Stimulated activated CD8-positive, alpha-beta memory T cell treated with anti-CD3 and anti-CD28 coated beads, Interleukin-7, amount 100 ng/mL, for 48 hours (primary cell): ENCODE measurements at places on chromosomes 6 and 20.

DNA sequence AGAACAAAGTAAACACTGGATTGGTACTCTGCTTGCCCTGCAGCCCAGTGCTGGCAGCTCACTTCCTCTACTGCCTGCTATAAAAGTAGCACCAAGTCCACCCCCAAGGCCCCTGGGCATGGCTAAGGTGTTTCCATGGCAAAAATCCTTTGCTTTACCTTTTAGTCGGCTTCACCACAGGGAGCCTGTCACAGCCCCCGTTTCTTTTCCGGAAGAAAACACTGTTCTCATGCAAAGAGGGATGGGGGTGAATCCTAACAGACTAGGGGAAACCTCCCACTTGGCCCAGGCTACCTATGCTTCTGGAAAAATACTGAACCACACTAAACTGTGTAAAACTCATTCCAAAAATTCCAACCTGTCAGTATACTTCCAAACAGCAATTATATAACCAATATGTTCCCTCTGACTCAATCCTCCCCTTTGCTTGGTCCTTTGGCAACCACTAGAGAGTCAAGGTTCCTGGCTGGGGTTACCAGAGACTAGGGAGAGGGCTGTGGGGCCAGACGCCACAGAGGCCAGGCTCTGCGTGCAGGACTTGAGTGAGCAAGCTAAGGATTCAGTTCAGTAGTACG is 16.1 kb downstream of the PPIL1 start:
- DNase-seq = no peak

DNA sequence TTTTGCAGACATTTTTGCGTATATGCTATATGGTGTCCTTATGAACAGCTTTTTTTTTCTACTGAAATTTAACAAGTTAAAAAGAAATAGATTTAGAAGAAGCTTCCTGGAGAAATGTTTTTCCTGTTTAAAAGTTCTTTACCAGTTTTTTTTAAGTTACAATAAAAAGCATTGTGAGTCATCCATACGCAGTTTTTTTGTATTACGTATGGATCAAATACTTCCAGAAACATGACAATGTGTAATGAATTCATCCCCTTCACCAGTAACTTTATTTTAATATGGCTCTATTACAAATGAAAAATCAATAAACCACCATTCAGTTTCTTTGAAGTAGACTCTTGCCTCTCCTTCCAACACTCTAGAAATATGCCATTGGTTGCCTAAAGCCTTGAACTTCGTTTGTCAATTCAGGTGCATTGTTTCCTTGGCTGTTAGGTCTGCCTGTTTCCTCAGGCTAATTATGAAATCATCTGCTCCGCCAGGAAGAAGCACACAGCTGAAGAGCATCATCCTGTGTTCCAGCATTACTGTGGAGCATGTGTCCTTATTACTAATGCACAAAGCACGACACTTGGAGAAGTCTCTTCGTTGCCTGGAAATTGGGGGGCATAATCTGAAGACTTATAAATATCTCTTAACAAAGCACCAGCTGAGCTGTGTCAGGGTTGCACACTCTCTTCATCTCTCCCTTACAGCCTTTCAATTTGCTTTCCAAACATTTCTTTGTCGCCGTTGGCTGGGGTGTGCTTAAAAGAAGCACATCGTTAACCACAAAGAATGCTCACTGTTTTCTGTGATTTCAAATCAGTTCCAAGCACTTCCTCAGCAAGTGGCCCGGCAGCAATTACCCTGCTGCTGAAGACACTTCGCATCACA is 9.6 kb downstream of the MOXD1 start:
- DNase-seq = no peak

GRCh38 chr6:159973406-159973805 is 4.5 kb downstream of the IGF2R start:
- DNase-seq = no peak

DNA sequence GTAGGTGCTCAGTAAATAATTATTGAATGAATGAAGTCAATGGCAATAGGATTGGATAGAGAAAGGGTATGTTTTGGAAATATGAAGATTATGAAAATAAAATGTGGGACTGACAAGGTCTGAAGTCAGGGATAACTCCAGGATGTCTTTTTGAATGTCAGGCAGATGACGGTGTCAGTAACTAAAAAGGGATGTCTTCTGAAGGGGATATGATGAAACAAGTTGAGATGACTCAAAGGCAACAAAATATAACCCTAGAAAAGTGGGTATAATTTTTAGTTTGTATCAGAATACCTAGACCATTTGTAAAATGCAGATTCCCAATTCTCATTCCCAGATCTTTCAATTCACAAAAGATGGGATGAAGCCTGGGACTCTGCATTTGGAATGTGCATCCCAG is 257.3 kb upstream of the SGK1 start:
- DNase-seq = no peak

DNA sequence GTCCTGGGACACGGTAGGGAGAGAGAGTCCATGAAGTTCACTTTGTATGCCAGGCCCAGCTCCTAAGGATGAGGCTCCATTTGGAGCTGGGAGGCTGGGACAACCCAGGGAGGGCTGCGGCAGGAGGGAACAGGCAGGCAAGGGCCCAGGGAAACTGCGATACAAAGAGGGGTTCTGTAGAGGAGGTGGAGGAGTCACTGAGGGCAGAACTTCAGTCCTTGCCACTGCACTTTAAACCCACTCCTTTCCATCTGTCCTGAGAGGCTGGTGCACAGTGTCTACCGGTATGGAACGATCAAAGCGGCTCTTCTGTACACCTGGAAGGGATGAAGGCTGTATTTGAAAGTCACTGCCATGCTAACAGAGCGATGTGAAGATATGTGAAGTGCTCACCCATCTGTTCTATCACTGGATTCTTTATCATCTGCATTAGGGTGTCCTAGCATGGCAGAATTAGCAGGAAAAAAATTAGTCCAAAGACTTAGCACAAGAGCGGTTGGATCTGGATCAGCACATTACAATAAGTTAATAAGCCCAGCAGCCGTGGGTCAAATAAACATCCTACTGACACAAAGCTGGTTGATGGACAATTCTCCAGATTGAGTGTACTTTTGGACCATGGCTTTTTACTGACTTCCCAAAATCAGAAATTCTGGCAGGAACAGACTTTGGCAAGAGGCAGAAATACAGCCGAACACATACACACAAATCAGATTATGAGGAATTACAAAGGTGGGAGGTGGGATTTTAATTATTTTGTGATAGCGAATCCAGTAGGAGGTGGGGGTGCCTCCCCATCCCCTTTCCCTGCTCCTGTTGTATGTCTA is 20.9 kb upstream of the ZFAND3 start:
- no peak for DNase-seq

DNA sequence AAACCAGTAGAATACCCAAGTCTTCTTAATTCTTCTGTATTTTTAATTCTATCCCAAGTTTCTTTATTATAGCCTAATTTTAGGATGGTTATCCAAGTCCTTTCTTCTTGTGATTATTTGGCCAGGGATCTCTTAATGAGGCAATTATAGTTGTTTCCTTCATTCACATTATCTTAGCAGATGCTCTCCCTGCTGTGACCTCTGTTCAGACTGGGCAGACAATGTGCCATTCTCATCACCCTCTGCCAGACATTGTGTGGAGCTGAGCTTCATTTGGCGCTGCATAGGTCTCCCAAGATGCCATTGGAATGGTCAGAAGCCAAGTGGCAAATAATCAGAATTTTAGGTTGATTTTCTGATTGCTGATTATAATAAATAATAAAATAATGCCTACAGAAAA is 79.4 kb downstream of the LIN28B start:
- no peak for DNase-seq

GRCh38 chr6:1066449-1067090 is 245.3 kb upstream of the FOXQ1 start:
- DNase-seq = no peak

GRCh38 chr20:12715991-12716680 is 292.6 kb upstream of the SPTLC3 start:
- DNase-seq = no peak

GRCh38 chr6:125814481-125814880 is 23.7 kb downstream of the NCOA7 start:
- DNase-seq = no peak

- no peak for DNase-seq
Measured at GRCh38 chr6:127547215-127547614, 28.1 kb upstream of the MTCL3 start.

DNA sequence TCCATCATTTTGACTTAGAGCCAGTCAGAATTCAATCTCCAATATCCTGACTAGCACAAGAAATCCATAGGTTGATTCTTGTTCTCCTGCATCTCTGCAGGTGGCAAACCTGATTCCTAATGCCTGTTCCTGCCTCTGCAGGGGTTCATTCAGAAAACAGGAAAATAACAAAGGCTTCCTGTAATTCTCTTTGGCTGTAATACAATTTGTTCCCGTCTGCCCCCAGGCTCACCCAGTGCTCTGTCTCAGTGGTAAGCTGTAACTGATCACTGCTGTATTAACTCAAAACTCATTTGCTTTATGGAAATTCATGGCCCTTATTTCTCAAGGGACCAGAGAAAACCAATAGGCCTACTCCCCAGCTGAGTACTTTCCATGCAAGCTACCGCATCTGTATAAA is 88.6 kb downstream of the OPRM1 start:
- no peak for DNase-seq

GRCh38 chr6:27078734-27079357 is 168.7 kb upstream of the PRSS16 start:
- no peak for DNase-seq

- no peak for DNase-seq
Measured at GRCh38 chr6:38198219-38198618, 378.7 kb downstream of the ZFAND3 start.

DNA sequence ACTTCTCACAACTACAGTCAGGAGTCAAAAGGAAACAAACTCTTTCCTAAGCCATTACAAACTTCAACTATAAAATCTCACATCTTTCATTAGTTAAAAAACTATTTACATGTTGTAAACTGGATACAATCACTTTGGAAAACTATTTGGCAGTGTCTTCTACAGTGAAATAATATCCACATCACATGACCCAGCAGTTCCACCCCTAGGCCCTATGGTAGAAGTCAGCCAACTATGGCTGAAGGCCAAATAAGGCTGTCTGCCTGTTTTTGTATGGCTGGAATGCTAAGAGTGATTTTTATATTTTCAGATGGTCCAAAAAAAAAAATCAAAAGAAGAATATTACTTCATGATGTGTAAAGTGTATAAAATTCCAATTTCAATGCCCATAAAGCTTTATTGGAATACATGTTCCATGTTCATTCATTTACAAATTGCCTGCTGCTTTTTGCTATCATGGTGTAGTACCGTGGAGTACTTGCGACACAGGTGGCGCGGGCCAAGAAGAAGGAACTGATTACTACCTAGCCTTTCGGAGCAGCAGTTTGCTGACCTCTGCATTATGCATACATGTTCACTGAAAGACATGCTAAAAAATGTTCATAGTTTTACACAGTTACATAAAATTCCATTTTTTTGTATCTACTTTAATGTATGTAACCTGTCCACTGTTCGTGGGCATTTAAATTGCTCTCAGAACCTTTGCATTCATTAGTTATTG is 129.0 kb downstream of the KIF16B start:
- no peak for DNase-seq

DNA sequence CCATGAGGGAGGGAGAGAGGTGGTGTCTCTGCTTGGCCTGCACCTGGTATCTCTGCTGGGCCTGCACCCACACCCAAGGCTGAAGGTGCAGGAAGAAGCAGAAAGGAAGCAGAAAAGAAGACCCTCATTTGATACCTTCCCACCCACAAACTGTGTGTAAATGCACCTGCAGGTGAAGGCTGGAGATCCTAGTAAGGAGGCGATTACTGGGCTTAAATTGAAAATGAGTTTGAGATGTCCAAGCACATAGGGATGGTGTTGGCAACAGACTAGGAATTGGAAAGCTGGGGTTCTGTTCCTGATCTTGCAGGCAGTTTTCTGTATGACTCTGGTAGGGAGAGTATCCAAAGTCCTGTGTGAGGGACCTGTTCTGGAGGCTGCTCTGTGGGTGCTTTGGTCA is 74.7 kb downstream of the LYRM2 start:
- no peak for DNase-seq

DNA sequence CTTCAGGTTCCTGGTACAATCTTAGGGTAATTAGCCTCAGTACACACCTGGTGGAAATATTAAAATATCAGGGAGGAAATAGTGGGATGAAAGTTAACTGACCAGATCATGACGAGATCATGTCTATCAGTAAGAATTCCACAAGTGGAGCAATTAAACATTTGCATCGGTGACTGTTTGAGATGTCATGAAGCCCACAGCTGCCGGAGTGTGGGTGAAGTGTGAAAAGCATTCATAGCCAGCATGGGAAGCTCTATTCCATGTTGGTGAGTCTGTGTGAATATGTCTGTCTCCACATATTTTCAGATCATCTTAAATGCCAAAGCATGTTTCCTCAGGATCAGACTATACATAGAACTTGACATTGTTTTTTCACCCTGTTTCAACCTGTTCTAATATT is 142.8 kb downstream of the IPCEF1 start:
- no peak for DNase-seq

- no peak for DNase-seq
Measured at GRCh38 chr20:54618412-54618811, 143.0 kb downstream of the DOK5 start.

GRCh38 chr6:122609881-122610689 is at the start of gene PKIB:
Gene PKIB (plus strand): TSS chr6:122610405. CDS start chr6:122717795, 107,390 bp downstream.
- DNase-seq = peak; percentile 20

DNA sequence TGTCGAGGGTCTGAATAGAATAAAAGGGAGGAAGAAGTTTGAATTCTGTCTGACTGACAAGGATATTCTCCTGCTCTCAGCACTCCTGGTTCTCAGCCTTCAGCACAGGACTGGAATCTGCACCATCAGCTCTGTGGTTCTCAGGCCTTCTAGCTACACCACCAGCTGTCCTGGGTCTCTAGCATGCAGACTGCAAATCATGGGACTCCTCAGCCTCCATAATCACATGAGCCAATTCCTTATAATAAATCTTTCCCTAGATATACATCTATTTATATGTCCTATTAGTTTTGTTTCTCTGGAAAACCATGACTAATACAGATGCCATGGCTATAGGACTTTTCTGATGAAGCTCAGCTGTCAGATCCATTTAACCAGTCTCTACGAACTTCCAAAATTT is 132.8 kb upstream of the ECI2 start:
- DNase-seq = no peak

GRCh38 chr6:64185621-64186020 is 550.0 kb downstream of the PHF3 start:
- no peak for DNase-seq

DNA sequence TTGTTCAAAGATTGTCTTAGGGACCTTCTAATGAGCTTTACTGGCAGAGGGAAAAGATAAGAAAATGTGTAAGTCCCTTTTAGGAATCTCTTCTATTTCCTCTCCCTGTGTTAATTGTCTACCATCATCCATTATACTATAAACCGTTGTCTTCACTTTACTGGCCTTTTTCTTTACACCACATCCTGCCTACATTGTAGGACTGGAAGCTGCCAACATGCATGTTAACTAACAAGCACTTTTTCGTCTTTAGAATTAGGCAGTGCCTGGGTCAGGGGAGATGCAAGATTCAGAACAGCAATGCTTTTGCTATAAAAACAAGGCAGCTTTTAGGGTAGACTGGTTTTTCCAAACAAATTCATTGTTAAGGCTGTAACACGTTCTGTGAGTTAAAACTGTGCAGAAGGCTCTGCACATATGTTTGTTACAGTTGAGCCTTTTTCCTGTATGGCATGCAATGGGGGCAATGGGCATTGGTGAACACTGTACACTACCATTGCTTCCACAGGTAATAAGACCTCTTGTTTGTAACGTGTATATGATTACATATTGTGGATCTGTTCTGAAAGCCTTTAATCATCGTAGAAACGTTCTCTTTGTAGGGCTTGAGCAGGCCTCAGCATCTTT is 10.9 kb upstream of the PKIG start:
- no peak for DNase-seq
